Left ventricle myocardium inferior (tissue), 1 donor: ENCODE measurements at places on chromosomes 7 and 10. TPM values are rescaled to one million over a fixed set of nuclear protein-coding genes. Genes with fewer than 3 reads are reported as not detected.
A peak's percentile ranks its signal among the peaks of the same experiment; 100 is the strongest.

DNA sequence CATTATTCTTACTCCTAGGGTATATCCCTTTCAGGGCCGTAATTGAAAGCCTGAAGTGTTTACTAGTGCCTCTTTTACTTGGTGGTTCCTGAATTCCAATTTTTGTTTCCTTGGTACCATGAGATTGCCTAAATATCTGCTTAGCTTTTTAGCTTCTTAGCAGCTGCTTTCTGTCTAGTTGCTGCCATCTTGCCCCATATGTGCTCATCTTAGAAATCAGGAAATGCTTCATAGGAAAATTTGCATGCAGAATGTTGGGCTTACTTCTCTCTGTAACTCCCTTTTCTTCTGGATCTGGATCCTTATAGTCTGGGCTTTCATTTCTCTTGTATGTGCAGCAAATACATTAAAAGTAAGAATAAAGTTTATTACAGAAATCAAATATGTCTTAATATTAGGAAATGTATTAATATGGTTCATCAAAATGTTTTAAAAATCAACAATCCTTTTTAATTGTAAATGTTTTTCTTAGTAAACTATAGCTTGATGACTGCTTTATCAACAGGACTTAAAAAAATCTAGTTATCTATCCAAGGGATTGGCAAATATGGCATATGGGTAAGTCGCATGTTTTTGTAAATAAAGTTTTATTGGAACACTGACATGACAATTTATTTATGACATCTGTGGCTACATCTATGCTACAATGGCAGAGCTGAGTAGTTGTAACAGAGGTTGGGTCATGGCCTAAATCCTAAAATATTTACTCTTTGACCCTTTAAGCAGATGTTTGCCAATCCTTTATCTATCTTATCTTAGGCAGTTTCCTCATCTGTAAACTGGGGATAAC lies 73.5 kb upstream of the CDK6 start:
- no peak for DNase-seq

The RPEL1 gene
- not detected for total RNA-seq

DNA sequence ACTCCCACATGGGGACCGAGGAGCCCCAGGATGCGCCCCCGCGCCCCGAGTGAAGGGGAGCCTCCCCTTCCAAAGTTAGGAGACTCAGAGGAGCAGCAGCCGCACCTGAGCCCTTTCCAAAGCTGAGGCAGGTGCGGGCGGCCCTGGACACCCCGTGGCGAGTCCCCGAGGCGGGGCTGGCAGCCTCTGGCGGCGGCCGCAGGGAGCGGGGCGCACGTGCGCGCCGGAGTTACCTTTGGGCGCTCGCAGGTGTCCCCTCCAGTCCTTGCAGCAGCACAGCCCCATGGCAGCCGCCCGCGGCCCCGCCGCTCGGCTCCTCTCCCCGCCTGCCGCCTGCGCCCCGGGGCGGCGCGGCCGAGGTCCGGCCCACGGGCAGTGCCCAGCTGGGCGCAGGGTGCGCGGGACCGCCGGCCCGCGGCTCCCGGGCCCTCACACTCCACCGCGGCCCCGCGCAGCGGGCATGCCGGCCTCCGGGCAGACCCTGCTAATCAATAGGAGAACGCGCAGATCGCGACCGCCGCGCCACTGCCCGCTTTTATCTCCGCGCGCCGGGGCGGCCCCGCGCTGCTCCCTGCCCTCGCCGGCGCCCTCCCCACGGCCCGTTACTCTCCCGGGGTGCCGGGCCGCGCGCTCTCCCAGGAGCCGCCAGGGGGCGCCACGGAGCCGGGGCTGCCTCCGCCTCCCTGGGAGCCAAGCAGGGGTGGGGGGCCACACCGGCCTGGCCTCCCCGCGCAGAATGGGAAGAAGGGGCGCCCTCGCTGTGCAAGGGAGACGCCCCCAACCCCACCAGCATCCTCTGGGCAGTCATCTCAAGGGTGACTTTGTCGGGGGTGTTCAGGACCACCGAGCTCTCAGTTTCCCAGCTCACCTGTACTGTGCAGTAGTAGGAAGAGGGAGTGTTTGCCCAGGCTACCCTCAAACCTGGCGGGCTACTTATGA lies 80.8 kb downstream of the ARHGAP22 start:
- DNase-seq: no peak

DNA sequence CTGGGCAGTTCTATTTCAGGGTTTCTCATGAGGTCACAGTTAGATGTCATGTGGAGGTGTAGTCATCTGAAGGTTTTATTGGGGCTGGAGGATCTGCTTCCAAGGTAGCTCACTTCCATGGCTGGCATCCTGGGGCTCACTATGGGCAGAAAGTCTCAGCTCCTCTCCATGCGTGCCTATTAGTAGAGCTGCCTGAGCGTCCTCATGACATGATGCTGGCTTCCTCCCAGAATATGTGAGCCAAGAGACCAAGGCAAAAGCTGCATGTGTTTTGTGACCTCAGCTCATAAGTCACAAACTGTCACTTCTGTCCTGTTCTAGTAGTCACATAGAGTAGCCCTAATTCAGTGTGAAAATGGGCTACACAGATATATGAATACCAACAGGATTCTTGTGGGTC lies 524.4 kb downstream of the SUGCT start:
- DNase-seq: peak; percentile 22

GRCh38 chr7:37484426-37485073 lies 35.9 kb upstream of the ELMO1 start:
- DNase-seq: no peak

- DNase-seq: no peak
Observed at GRCh38 chr7:128045766-128046165, 14.5 kb upstream of the LRRC4 start.

The ADAM22 gene
- 1.9 TPM for total RNA-seq

GRCh38 chr7:154794147-154794780 lies 208.7 kb downstream of the PAXIP1 start:
- DNase-seq: no peak

- no peak for DNase-seq
Observed at GRCh38 chr10:102412293-102412692, 6.3 kb downstream of the PSD start.

The DOCK1 gene
- total RNA-seq: 16.8 TPM

DNA sequence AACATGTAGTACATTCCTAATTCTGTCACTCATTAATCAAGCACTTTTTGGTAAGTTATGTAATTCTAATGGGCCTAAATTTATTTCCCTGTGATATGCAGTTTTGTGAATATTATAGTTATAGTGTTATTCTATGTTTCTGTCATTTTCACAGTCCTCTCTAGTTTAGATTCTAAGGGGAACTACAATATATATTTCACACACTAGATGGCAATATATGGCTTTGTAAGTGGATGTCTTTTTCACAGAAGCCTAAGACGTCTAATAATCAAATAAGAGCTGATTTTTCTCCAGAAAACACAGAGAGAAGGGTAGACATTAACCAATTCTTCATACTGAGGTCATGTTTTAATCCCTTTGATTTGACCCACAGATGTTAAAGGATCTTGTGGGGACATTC lies 18.0 kb downstream of the RNLS start:
- DNase-seq: no peak

DNA sequence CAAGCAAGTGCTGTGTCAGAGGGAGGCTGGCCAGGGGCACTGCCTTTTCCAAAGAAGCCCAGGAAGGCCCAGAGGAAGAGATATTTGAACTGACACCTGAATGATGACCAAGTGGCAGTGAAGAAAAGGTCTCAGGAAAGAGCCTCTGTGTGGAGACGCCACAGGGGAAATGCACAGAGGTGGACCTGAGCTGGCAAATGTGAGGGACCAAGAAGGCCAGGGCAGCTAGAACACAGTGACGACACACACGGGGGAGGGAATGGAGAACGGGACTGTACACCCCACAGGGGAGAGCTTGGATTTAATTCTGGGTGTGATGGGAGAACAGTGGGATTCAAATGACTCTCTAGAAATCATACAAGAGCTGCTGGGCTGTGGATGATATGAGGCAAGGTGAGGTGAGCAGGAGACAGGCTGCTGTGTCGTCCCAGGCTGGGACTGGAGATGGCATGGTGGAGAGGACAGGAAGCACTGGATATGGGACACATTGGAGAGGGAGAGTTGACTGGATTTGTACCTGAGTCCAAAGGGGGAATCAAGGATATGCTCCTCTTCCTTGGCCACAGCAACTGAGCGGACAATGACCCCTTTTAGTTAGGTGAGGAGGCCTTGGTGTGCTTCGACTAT lies 84.2 kb upstream of the DDC start:
- DNase-seq: no peak

GRCh38 chr10:6123532-6123931 lies 34.7 kb downstream of the RBM17 start:
- DNase-seq: no peak

The MBL2 gene
- not detected for total RNA-seq

The OR6B1 gene
- total RNA-seq: not detected

DNA sequence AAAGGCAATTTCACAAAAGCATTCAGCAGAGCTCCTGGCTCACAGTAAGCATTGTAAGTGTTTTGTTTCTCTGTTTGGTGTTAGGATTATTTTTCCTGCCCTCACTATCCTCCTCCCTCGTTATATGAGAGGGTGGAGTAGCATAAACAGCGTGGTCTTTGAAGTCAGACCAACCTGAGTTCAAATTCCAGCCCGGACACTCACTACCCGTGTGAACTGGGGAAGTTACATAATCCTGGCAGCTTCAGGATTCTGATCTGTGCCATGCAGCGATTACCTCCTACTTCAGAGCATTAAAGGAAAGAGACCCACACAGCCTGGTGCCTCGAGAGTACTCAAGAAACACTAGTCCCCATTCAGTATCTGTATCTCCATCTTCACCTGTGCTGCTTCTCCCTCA lies 386.5 kb downstream of the INHBA start:
- DNase-seq: no peak

DNA sequence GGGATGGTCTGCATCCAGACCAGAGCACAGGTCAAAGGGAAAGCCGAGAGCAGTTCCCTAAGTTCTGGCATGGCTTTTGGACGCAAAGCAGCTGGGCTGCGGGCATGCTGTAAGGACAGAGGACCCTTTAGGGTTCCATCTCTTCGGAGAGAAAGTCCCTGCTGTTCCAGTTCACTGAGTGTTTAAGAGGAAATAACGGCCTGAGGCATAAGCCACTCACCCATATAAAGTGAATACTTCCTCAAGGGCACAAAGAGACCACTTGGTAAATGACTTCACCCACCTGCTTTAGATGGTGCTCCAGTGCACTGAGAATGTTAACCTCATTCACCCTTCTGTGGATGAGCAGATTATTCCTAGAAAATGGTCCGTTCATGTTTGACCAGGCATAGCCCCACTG lies 586.7 kb upstream of the GALNT17 start:
- no peak for DNase-seq

DNA sequence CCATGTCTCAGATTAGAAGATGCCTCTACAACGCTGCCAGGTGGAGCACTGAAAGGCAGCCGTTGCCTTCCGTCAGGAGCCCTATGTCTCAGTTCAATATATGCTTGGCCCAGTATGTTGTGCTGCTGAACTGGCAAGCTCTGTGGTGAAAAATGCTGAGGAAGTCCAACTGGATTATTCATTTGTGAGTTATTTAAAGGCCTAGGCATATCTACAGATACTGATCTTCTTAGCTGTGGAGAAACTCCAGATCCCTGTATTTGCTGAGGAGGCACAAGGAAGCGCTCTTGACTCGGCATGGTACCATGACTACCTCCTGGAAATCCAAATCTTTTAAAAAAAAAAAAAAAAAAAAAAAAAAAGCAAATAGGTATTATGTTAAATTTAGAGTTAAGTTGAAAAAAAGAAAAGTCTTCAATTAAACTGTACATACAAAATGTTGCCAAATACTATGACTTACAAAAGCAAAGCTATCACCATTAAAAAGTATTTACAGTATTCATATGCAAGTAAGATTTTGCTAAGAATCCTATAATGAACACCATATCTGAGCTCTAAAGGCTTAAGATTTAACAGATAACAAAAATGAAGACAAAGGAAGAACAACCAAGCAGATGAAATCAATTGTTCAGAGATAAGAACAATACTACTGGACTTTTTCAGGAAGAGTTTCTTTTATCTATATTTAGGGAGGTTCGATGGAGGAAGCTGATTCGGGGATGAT lies 152.4 kb downstream of the GALNT11 start:
- no peak for DNase-seq

The EPO gene
- not detected for total RNA-seq

The GDF10 gene
- 0.22 TPM for total RNA-seq

The PSMC2 gene
- 111 TPM for total RNA-seq

The SLC18A3 gene
- not detected for total RNA-seq

The RHOBTB1 gene
- total RNA-seq: 16.6 TPM

DNA sequence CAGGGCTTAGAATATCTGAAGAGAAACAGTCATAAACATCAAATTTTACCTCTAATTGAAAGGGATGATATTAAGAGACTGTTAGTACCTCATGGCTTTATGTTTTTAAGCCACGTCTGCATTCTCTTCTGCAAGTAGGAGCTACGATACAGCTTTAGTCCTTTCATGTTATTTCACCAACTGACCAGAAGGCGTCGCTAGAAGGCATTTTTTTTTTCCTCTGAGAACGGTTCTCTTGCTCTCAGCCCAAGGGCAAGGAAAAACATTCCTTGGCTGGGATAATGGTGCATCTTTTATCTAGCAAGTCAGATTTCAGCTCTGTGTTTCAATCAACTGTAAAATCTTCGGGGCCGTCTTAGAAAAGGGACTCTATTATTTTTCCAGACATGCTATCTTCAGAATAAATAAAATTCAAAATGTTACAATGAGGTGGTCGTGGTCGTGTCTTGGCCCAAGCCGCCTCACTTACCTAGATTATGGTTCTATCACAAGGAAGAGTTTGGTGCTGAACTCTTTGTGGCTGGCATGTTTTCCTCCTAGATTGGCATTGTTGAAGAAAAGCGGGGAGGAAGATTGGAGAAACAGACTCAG lies 41.6 kb upstream of the LYZL2 start:
- DNase-seq: no peak

The CWF19L1 gene
- 12.6 TPM for total RNA-seq

DNA sequence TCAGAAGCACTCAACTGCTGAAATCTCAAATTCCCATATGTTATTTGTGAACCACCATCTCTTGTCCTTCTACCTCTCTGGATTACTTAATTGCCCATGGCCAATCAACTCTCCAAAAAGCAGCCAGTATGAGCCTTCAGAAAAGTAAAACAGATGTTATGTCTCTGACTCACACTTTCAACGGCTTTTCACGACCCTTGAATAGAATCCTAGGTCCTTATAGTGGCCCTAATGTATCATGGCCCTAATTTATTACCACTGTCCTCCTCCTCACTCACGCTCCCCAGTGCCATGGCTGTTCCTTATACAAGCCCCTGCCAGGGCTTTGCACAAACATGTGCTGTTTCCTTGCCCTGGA lies 20.0 kb downstream of the ZNF438 start:
- no peak for DNase-seq

GRCh38 chr10:67107670-67108069 lies 181.8 kb downstream of the LRRTM3 start:
- DNase-seq: no peak

DNA sequence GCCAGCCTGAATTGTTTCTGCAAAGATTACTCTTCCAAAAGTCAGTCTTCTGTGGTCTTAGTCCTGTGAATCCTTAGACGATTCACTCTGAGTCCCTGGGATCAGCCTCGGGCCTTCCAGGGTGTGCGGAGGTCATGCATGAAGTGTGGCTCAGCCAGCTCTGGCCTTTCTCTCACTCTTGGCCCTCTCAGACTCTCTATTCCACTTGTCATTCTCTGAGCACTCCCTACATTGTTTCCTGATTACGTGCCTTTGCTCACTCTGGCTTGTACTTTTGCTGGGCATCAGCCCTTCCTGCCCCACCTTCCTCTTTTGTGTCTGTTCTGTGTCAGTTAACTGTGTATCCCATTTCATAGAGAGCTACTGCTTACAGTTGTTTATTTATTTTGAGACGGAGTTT lies 36.0 kb downstream of the CCNY start:
- peak; percentile 61 for DNase-seq

The TMEM270 gene
- not detected for total RNA-seq
